NCI-H1694 treated with DMSO at 0.1 percent for 48 hours (cell line): ENCODE measurements at places on chromosomes 2 and 18.
A peak's percentile ranks its signal among the peaks of the same experiment; 100 is the strongest.

DNA sequence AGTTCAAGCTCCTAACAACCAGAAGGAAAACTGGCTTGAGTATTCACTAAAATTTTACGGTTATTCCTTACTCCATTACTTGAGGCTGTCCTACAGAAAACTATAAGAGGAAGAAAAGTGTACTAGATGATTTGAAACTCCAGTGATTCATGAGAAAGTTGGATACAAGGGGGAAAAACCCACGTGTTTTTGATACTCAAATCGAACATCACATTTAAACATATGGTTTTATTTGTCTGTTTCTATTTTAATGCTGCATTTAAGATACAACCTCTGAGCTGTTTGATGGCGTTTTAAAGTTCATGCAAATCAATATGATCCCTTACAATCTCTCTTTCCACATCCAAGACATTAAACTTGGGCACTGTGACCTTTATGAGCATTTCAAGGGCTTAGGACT, 125.1 kb upstream of the LMAN1 start:
- DNase-seq: no peak

DNA sequence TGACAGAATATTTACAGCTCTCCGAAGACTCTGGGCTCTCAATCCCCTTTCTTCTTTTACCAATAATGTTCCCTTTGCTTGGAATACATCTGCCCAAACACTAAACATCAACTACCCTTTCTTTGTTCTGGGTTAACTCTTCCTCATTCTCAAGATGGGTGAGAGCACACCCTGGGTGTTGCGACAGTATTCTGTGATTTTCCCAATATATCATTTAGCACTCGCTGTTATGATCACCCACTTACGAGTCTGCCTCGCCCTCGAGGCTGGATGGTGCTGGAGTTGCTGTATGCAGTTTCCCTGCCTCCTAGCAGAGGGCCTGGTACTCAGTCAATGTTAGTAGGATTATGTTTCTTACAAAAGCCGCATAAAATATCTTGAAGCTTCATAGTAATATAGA, 93.2 kb downstream of the SOCS6 start:
- DNase-seq: no peak

DNA sequence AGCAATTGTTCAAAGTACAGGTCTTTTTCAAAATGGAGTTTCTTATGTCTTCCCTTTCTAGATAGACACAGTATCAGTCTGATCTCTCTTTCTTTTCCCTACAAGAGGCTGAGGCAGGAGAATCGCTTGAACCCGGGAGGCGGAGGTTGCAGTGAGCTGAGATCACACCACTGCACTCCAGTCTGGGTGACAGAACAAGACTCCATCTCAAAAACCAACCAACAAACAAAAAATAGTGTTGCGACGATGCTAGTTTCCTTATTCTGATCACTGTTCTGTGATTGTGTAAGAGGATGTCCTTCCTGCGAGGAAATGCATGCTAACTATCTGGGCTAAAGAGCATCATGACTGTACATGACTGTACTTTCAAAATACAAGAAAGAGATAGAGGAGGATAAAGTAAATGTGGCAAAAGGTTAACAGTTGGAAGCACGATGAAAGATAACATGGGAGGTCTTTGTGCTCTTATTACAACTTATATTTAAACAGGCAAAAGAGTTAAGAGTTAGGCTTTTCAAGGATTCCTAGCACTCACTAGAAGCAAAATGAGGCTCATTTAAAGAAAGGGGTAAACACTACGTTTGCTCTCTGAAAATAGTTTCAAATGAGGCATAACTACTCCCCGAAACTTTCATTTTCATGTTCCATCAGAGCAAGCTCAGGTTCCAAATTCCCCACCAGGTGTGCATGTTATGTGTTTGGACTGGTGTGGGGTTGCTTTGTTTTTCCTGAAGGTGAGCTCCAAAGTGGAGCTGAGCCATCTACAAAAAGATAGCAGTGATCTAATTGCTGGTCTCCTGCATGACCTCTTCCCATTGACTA, 23.8 kb downstream of the SOWAHC start:
- no peak for DNase-seq

- no peak for DNase-seq
These were observed 49.0 kb upstream of the SP3 start for GRCh38 chr2:174014011-174014698.

- DNase-seq: peak; percentile 77
These were observed 104.0 kb downstream of the COBLL1 start for GRCh38 chr2:164737612-164738081.

- no peak for DNase-seq
These were observed 239.1 kb upstream of the EPAS1 start for GRCh38 chr2:46058140-46058539.

GRCh38 chr2:237626813-237627440, 460 bp upstream of the LRRFIP1 start:
- DNase-seq: no peak

- DNase-seq: no peak
These were observed 44.2 kb upstream of the AQP4 start for GRCh38 chr18:26909599-26910290.

DNA sequence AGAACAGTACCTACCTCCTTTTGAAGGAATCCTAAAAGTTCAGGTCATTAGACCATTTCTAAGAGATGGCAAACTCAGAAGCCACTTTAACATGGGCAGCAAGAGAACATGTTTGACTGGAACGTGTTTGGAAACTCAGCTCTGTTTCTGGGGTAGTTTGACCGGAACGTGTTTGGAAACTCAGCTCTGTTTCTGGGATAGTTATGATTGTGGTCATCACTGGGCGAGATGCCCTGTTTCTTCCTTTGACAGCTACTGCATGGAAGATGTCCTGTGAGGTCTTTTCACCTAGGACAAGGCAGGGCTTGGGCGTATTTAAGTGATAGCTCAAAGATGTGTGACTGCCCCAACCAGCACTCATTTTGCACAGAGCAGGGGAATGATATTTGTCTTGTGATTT, 19.9 kb upstream of the SERPINB13 start:
- no peak for DNase-seq

DNA sequence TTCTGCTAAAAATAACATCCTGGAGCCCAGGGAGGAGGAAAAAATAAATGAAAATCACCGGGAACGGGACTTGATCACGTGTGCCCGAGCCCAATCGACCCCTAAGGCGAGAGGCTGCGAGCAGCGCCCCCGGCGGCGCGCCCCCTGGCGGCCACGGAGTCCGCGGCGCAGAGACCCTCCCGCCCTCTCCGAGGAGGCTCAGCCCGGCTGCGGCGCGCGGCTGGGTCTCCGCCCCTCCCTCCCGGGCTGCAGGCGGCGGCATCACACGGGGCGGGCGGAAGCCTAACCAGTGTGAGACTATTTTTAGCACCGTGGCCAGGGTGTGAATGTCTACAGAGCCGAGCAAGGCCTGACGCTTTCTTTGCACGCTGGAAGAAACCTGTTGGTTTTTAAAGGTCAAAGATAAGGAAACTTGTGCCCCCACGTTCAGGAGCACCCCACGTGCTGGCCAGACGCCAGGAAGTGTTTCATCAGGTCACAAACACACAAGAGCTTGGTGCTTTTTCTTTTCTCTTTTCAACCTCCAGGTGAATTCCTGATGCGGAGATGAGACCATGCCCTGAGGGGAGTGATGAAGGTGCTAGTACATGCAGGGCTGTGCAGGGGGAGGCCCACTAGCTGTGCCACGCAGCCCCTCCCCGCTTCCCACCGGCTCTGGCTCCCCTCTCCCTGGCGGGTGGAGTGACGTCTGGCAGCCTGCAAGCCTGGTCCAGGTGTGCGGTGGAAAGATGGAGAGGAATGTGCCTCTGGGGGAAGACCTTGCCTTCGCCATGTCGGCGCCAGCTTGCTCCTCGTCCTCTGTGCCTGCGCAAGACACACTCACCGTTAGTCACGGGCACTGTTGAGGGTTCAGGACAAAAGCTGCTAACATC, 35.3 kb upstream of the DNMT3A start:
- peak; percentile 77 for DNase-seq

- peak; percentile 3 for DNase-seq
These were observed 44.8 kb downstream of the CHMP3 start for GRCh38 chr2:86518481-86518880.

- peak; percentile 54 for DNase-seq
These were observed 62.2 kb upstream of the PMAIP1 start for GRCh38 chr18:59837586-59837985.

DNA sequence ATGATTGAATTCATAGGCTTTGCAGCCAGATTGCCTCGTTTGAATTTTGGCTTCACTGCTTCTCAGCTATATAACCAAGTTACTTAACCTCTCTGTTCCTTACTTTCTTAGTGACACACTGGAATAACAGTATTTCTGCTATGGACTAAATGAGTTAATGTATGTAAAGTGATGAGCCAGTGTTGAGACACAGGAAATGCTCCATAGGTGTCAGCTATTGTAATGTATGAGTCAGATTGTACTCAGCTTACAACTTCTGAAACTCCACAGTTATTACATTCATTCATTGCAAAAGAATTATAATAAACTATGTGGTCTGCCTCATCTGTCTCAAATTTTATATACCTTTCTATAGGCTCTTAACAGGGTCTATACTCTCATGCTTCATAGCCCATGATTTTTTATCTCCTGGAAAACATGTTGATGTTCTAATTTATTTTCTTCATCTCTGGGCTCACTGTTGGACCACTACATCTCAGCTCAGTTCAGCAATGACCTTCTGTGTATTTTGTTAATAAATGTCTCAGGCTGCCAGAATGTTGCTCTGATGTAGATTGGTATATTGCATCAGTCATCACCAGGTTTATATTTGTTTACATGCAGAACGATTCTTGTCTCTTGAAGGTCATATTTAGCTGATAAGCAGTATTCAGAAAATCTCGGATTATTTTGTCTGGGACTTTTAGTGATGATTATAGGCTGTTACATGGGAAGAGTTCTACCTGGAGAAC, 76.2 kb downstream of the MAP3K20 start:
- no peak for DNase-seq

DNA sequence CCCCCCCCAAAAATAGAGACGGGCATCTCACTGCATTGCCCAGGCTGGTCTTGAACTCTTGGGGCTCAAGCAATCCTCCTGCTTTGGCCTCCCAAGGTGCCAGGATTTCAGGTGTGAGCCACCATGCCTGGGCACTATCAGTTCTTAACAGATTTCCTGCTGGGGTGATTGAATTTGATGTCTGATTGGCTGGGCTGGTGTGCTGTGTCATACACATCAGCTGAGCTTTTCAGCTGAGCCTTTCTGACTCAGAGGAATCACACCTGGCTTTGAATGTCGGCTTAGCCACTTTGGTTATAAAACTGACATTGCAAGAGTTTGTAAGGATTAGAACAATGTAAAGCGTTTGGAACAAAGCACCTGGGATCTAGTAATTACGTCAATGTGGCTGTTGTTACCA, 18.9 kb downstream of the NCAPH start:
- no peak for DNase-seq

DNA sequence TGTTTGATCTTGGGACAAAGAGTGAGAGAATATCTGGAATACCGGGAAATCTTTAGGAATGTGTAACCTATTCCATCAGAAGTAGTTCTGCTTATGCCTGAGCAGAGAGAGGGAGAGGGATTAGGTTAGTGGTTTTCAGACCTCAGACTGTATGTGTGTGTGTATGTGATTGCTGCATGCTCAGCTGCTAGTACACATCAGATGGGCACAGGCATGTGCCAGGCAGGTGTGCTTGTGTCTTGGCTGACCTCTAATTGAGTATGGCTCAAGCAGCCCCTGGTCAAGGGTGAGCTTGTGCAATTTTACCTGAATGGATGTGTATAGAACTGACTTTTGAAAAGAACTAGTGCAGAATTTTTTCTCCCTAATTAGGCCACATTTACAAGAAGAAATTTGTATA, 91.2 kb downstream of the INSIG2 start:
- no peak for DNase-seq

DNA sequence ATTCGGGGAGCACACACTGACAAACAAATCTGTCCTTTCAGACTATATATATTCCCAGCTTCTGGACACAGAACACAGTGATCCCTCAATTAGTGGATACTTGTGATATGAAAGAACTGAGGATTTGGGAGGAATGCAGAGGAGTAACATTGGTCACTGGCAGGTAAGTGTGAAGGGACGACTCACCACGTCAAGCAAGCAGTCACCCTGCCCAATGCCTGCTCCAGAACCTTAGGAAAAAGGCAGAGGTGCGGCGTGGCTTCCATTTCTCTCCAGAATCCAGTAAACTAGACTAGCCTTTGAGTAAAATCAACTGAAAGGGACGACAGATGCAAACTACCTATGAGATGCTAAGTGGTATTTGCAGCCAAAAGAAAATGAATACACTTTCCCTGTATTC, 1.1 kb downstream of the CCDC93 start:
- no peak for DNase-seq

- DNase-seq: no peak
These were observed 206.3 kb downstream of the TSN start for GRCh38 chr2:121961761-121962160.

- DNase-seq: no peak
These were observed 241.5 kb upstream of the PKDCC start for GRCh38 chr2:41806286-41806685.

GRCh38 chr18:13501891-13502290, 224.5 kb downstream of the FAM210A start:
- no peak for DNase-seq

GRCh38 chr2:8549942-8550341, 131.9 kb upstream of the ID2 start:
- no peak for DNase-seq

DNA sequence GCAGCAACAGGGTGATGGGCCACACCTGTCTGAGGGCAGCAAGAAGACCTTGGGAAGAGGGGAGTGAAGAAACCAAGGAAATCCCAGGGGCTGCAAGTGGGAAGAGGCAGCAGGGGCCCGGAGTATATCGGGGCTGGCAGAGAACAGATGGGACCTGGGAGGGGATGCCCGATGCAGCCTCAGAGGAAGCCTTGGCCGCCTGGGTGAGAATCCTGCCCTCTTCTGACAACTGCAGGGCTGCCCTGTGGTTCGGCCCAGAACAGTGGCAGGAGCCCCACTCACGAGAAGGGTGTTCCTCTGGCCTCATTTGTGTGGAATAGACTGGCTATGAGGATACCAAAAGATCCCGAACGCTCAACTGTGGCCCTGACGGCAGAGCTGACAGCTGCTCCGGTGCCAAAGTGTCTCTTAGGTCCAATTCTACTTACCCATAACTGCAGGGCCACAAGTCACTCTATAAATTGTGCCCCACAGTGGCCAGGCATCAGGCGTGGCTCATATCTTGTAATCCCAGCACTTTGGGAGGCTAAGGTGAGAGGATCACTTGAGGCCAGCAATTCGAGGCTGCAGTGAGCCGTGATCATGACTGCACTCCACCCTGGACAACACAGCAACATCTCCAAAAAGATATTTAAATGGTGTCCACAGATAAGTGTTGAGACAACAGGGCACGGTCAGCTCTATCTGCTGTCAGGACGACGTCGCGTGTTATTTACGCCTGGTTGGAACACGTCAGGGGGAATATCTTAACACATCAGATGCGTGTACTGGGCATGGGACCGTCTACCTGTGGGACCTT, 23.6 kb upstream of the ID2 start:
- DNase-seq: no peak

- DNase-seq: no peak
These were observed 25.3 kb downstream of the CRIM1 start for GRCh38 chr2:36380624-36381481.
